ENCODE measurements at places on chromosomes 7 and 10.

DNA sequence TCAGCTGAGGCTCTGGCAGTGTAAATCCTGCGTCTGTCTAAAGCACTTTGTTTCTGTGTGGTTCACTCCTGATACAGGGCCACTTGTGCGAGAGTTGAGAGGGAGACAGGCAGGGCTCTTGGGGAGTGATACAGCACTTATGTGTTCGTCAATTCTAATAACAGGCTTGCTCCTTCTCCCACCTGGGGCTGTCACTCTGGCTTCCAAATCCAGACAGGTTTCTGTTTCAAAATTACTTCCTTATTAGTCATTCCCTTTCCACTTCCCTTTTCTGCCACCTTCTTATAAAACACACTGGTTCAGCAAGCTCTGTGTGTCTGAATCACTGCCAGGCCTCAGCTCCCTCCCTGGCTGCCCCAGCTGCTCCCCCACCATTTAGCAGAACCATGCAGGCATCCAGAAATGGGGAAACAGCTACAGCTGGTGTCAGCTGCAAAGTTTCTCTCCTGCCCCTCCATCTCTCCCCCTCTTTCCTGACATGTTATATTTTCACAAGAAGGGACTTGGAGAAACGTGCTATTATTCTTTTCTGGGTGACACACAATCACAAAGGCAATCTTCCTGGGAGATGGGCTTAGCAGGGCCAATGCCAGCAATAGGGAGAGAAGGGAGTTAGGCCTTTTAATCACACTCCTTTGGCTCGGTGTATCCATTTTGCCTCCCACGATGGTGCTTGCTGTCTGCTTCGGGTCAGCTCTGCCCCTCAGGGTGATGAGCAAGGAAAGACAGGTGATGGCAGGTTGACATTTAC is 58.4 kb upstream of the ZNRF2 start:
- no peak for DNase-seq

GRCh38 chr7:95622859-95623258 is 26.5 kb upstream of the PDK4 start:
- no peak for DNase-seq

- DNase-seq, result no peak
These were observed 19.9 kb downstream of the CASD1 start for GRCh38 chr7:94529516-94529915.

DNA sequence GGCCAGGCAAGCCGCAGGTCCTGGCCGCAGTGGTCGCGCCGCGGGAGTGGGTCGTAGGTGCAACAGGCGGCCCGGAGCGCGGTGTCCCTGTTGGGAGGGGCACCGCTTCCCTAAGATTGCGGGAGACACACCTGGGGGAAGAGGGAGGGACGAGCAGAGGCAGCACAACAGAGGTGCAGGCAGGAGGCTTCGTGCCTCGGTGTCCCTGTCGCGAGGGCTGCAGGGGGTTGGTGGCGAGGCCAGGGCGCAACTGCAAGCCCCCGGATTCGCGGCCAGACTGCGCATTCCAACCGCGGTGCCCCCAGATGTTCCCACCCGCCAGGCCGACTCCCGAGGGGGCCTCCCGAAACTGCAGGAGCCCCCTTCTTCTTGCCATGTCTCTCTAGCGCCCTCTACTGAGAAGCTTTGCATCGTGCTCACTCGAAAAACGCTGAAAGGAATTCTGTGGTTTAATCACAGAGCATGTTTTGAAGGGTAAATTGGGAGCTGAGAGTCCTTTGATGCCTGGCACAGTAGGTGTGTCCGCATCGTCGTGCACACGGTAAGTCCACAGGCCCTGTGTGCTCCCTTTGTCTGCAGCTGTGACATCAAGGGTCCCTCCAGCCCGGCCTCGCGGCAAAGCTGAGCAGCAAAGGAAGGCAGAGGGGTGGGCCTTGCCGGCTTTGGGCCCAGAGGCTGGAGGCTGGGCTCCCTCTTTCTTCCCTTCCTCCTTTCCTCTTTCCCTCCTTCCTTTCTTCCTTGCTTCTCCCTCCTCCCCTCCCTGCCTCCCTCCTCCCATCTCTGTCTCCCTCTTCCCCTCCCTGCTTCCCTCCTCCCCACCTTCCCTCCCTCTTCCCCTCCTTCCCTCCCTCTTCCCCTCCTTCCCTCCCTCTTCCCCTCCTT is 6.2 kb upstream of the MBL2 start:
- no peak for DNase-seq

DNA sequence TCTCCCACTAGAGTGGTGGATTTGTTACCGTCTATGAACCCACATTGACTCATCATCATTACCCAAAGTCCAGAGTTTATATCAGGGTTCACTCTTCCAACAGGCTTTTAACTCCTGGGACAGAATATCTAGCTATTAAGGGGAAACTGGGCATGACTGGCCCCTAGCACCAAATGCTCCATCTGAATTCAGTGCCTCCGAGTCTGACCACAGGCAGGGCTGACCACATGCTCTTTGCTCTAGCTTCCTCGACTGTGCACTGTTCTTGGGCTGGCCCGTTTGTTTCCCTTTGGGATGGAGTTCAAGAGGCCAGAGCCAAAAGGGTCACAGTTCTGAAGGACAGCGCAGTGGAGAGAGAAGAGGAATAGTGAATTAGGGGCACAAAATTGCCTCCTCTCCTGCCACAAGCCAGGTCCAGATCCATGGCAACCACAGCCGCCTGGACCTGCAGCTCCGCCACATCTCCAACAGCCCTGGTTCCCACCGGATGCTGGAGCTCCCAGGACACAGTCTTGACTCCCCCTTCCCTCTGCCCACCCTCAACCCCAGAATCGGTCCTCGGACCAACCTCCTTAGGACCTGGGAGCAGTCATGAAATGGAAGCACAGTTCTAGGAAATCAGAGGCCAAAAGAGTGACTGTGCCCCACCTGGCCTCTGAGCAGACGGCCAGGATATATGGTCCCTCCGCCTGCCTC is 16.2 kb downstream of the CAMK2G start:
- no peak for DNase-seq

GRCh38 chr7:2517026-2517425 is 2.5 kb upstream of the LFNG start:
- DNase-seq, result no peak

GRCh38 chr7:35987016-35987415 is 166.0 kb upstream of the EEPD1 start:
- no peak for DNase-seq
